ENCODE measurements at places on chromosomes 3 and 15. TPM values are rescaled to one million over a fixed set of nuclear protein-coding genes. Genes with fewer than 3 reads are reported as not detected.

FBXW12 gene
- not detected for total RNA-seq

B2M gene
- total RNA-seq: 685 TPM

C3orf85 gene
- not detected for total RNA-seq

SPINK8 gene
- not detected for total RNA-seq

LTF gene
- not detected for total RNA-seq

Measured in PC-9 (cell line).